ENCODE measurements at places on chromosomes 3 and 15.
A peak's percentile ranks its signal among the peaks of the same experiment; 100 is the strongest.

- no peak for DNase-seq
Measured at GRCh38 chr3:108410531-108410984, 99.8 kb downstream of the MYH15 start.

GRCh38 chr3:154981664-154982063 lies 98.5 kb upstream of the MME start:
- no peak for DNase-seq

DNA sequence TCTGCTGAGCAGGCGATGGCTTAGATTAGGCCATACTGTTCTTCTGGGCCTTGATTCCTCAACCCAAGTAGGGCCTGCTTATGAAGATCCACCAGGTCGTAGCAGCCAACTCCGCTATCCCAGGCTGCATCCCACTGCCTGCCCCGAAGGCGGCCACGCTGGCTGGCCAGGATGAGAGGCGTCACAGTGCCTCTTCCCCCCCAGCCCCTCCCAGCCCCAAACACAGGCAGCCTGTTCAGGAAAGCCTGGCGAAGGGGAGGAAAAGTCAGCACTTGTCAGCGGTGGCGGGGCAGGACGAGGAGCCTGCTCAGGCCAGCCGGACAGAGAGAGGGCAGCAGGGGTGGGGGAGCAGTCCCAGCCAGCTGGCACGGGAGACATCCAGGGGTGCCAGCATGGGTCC lies 11.2 kb downstream of the PTH1R start:
- DNase-seq: no peak

GRCh38 chr15:63345391-63345752 lies 36.3 kb downstream of the CA12 start:
- DNase-seq: no peak

GRCh38 chr3:196063971-196064370 lies 17.9 kb downstream of the TFRC start:
- DNase-seq: no peak

- no peak for DNase-seq
Measured at GRCh38 chr3:15284121-15284889, 48.1 kb downstream of the SH3BP5 start.

DNA sequence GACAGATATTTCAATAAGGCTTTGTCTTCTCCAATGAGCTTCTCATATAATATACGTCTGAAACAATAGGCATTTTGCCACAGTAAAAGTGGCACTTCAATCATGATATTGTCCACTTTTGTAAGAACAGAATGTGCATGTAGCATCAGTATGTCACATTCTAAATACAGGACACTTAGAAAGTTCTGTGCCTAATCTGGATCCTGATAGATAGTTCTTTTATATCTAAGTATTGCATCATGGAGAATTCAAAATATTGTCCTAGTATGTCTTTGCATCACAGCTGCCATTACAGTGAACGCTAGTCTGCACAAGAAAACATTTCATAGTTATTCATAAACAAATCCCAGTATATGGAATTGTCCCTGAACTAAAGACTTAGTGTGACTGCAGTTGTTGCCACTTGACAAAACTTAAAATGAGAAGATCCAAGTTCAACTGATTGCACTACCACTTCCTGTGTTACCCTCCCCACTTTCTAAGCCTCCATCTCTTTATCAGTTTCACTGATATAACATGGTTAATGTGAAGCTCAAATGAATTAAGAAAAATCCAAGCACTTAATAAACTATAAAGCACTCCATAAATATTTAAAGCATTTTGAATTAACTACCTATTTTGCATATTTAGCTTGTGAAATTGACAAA lies 19.6 kb downstream of the LRRFIP2 start:
- no peak for DNase-seq

GRCh38 chr3:42122261-42123011 lies 31.3 kb downstream of the TRAK1 start:
- no peak for DNase-seq

GRCh38 chr3:445960-446359 lies 249.4 kb downstream of the CHL1 start:
- no peak for DNase-seq

DNA sequence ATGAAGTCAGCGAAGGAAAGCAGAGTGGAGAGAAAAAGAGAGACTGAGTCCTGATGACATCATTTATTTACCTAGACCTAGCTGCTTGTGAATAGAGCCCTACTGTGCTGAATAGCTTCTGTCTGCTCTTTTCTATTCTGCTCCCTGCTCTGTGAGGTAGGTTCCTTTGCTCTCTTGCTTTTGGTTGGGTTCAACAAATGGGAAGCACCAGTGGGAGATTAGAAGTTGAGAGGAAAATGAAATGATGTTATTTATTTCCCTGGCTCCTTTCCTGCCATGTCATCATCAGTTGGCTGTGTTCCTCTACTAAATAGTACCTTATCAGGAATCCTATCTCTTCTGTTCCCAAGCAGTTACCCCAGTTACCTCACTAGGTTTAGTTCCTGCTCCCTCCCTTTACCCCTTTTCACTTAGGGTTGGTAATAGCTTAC lies 23.5 kb downstream of the DTWD1 start:
- no peak for DNase-seq

DNA sequence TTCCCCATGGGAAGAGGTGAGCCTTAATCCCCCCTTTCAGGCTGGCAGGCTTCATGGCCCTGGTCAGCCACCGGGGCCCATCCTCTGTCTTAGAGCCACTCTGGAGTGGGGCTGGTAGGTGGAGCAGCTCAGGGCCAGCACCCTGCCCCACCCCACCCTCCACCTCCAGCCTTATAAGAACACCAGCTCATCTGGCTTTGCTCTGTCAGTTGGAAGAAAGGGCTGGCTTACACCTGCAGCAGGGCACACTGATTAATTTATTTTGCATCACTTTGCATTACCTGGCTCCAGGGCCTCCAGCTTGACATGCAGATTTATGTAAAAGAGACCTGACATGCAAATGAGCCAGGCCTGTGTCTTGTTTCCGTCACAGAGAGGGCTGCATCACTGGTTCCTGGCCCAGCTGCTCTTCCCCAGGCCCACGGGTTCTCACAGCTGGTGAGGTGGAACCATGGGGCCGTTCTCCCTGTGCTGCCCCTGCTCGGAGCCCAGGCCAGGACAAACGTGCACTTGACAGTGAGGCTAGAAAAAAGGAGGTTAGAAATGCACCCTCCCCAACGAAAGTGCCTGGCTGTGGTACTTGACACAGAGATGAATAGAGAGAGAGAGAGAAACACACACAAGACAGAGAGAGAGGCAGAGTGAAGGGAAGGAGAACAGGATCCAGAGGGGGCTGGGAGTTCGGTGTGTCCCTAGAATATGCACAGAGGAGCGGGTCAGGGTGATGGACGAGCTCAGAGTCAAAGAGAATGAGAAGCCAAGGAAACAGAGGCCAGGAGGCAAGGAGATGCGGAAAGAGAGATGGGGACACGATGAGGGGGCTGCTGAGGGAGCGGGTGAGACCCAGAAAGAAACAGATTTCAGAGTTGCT lies 44.5 kb upstream of the MAGEF1 start:
- DNase-seq: no peak

DNA sequence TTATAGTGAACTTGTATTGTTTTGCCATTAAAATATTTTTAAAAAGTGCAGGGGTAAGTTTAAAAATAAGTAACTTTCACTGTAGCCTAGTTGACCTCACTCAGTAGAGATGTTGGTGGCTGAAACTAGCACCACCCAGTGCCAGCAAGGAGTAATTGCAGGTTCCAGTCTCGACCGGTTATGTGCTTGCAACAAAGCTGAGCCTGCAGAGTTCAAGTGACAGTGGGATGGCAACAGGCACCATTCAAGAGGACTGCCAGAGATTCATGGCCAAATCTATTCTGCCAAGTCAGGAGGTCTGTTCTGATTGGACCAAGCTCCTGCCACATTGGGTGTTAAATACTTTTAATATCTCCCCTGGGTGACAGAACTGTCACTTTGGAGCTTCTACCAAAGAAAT lies 2.7 kb downstream of the ADAMTS7 start:
- peak; percentile 52 for DNase-seq

- no peak for DNase-seq
Measured at GRCh38 chr15:72365844-72366243, 10.0 kb downstream of the HEXA start.

DNA sequence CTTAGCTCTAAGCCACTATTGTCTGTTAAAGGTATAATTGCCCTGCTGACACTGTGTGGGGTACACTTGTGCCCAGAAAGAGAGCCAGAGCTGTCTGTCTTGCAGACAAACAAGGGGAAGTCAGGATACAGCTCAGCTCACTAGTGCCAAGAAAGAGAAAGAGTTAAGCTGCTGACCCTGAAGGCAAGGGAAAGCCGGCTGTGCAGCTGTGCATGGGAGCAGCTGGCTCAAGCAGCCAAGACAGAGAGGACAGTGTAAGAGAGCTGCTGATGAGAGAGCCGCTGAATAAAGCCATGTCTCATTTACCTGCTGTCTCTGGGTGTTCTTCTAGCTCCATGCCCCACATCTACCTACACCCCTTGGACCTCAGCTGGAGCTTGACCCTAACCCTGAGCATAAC lies 428.1 kb upstream of the NAALADL2 start:
- no peak for DNase-seq

GRCh38 chr3:184642631-184643285 lies 69.1 kb downstream of the MAGEF1 start:
- DNase-seq: no peak

DNA sequence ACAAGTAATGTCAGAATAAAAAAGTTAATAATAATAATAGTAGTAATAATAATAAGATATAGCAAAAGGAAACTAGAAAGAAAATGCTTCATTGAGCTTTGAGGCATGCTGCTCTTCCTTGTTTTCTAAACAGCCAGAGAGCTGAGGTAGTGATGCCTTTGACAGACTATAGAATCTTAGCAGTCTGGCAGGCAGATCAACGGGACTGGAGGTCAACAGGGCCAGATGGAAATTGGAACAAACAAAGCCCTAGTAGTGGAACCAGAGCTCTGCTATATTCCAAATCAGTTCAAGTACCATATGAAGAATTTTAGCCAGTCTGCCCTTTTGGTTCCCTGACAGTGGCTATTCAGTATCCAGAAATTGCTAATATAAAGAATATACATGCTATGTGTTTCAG lies 278.6 kb downstream of the NLGN1 start:
- DNase-seq: no peak

- no peak for DNase-seq
Measured at GRCh38 chr3:142563496-142563997, 15.0 kb downstream of the ATR start.

- DNase-seq: peak; percentile 70
Measured at GRCh38 chr3:128383316-128384235, 83.1 kb downstream of the DNAJB8 start.
